ENCODE measurements at places on chromosomes 1 and 21. TPM values are rescaled to one million over a fixed set of nuclear protein-coding genes. Genes with fewer than 3 reads are reported as not detected.

Gene PKP1
- total RNA-seq, result 0.58 TPM

Gene SLC44A3
- 9.2 TPM for total RNA-seq

Gene DNAJC28
- total RNA-seq, result 3.1 TPM

DNA sequence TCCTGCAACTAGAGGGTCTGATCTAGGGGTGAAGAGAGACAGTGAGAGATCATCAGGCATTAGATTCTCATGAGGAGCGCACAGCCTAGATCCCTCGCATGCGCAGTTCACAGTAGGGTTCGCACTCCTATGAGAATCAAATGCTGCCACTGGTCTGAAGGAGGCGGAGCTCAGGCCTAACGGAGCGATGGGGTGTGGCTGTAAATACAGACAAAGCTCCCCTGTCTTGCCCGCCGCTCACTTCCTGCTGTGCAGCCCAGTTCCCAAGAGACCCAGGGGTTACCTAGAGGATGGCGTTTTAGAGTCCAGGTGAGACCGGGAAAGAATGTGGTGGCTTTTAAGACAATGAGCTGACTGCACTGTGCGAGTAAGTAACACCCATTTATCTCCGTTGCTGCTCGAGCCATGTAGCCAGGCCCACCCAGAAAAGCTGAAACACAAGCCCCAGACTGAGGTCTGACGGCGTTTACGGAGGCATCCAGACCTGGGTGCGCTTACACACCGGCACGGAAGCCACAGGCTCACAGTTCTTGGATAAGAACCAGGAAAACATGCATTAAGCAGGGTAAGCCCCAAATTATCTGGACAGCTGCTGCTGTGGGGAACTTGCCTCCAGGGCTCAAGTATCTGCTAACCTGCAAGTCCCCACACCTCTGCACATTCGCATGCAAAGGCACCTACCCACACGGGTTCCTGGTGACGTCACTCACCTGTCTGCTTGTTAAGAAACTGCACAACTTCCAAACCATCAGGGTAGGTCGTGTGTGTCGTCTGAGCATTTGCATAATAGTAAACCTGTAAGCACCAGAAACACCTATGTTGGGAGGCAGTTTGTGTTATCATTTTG, 12.5 kb downstream of the TCP10L start:
- no peak for DNase-seq
- H3K27ac ChIP-seq, result peak overlapping the region; percentile 30
- H3K27me3 ChIP-seq, result peaks cover 14% of the 10 kb centered on the region
- H3K36me3 ChIP-seq, result no peaks in the 10 kb centered on the region
- peaks cover 19% of the 10 kb centered on the region for H3K4me1 ChIP-seq

GRCh38 chr1:51210676-51211075, 25.4 kb upstream of the RNF11 start:
- no peak for DNase-seq
- H3K27ac ChIP-seq, result no peak overlapping the region
- H3K36me3 ChIP-seq, result no peaks in the 10 kb centered on the region
- peaks cover 16% of the 10 kb centered on the region for H3K4me1 ChIP-seq
- no peaks in the 10 kb centered on the region for H3K27me3 ChIP-seq

- no peak for DNase-seq
- peaks cover 5% of the 10 kb centered on the region for H3K27me3 ChIP-seq
- no peak overlapping the region for H3K27ac ChIP-seq
- no peaks in the 10 kb centered on the region for H3K36me3 ChIP-seq
- no peak overlapping the region for H3K4me3 ChIP-seq
Observed at GRCh38 chr1:115507901-115508300, 133.9 kb upstream of the VANGL1 start.

Gene SPATC1L
- total RNA-seq, result 27.5 TPM

Gene WNT2B
- total RNA-seq, result 165 TPM

- peaks cover 6% of the 10 kb centered on the region for H3K4me1 ChIP-seq
- DNase-seq, result no peak
- H3K36me3 ChIP-seq, result peaks cover 30% of the 10 kb centered on the region
- peaks cover 2% of the 10 kb centered on the region for H3K27me3 ChIP-seq
- no peak overlapping the region for H3K27ac ChIP-seq
Observed at GRCh38 chr1:230693221-230693620, 20.7 kb downstream of the AGT start.

Gene C1orf226
- 4.3 TPM for total RNA-seq

DNA sequence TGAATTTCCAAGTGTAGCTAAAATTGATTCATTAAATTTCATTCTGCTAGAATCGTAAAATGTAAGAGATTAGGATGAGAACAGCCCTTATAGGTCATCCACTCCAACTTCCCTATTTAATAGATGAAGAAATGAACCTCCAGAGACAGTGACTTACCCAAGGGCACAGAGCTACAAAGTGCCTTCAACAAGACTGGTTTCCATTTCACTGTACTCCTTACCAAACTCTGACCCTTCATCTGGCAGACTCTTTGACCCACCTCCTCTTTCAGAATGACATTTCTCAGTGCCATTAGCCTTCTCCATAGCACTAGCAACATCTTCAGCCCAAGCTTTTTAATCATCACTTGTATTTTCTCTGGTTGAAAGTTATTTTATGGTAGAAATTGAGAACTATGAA, 161.3 kb downstream of the NEK7 start:
- H3K36me3 ChIP-seq, result peaks cover 34% of the 10 kb centered on the region
- H3K27ac ChIP-seq, result no peak overlapping the region
- H3K27me3 ChIP-seq, result no peaks in the 10 kb centered on the region
- no peak overlapping the region for H3K4me3 ChIP-seq

Gene CLIC6
- total RNA-seq, result 1.7 TPM

DNA sequence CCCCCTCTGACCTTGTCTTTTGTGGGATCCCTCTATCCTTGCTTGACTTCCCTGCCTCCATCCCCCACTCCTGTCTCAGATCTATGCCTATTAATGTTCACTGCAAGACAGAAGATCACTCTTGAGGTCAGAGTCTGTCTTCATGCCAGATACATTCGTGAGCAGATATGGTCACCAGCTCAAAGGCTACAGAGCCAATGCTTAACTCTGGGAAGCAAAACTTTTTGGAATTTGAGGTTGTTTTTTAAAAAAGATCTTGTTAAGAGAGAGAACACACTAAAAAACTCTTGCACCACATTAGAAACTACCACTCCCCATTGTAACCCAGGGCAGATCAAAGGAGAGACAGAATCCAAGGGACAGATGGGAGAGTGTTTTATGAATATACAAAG, 17.1 kb upstream of the A3GALT2 start:
- no peak for DNase-seq
- peaks cover 8% of the 10 kb centered on the region for H3K36me3 ChIP-seq
- peak overlapping the region; percentile 90 for H3K27ac ChIP-seq
- no peak overlapping the region for H3K4me3 ChIP-seq
- H3K4me1 ChIP-seq, result peaks cover 60% of the 10 kb centered on the region

DNA sequence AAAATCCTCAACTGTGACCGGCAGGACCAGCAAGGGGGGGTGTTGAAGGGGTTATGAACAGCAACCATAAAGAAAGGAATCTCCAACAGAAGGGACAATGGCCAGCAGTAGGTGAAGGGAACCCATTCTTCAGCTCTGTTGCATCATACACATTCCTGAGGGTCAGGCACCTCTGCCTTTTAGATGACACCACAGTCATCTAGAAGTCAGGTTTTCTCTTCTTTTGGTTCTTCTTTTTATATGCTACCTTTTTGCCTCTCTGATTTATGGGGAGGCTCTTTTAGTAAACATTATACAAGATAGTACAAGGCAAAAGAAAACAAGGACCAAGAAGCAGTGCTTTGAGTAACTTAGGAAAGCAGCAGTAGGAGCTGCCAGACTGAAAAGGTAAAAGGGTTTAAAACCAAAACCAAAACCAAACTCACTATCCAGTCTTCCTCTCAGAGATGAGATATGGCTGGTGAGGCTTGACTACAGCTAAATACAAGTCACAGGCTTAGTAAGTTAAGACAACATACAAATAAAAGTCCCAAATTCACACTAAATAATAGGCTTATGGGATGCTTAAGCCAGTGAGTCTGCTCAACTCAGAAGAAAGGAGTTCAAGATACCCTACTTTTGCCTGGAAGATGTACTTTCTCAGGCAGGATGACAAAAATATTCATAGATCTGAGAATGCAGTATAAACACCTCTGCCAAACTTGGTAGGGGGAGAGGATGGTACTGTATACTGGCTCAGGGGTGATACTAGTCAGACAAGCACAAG, 4.1 kb downstream of the TEX38 start:
- no peak overlapping the region for H3K4me3 ChIP-seq
- peaks cover 27% of the 10 kb centered on the region for H3K36me3 ChIP-seq
- peak overlapping the region; percentile 24 for H3K27ac ChIP-seq
- no peaks in the 10 kb centered on the region for H3K4me1 ChIP-seq

GRCh38 chr1:22129501-22130117, 13.3 kb downstream of the WNT4 start:
- H3K4me1 ChIP-seq, result peaks cover 16% of the 10 kb centered on the region
- no peak overlapping the region for H3K4me3 ChIP-seq
- no peaks in the 10 kb centered on the region for H3K27me3 ChIP-seq
- H3K27ac ChIP-seq, result no peak overlapping the region

Gene SLC25A33
- total RNA-seq, result 5.2 TPM

GRCh38 chr1:156939786-156940334, 19.4 kb downstream of the LRRC71 start:
- no peak overlapping the region for H3K27ac ChIP-seq

- H3K4me3 ChIP-seq, result no peak overlapping the region
- no peaks in the 10 kb centered on the region for H3K4me1 ChIP-seq
- H3K27me3 ChIP-seq, result no peaks in the 10 kb centered on the region
- H3K36me3 ChIP-seq, result no peaks in the 10 kb centered on the region
- no peak for DNase-seq
Observed at GRCh38 chr21:44434936-44435635, 20.2 kb upstream of the LRRC3 start.

GRCh38 chr1:243848165-243848857, 1.7 kb downstream of the AKT3 start:
- peak overlapping the region; percentile 94 for H3K4me3 ChIP-seq
- H3K4me1 ChIP-seq, result peaks cover 23% of the 10 kb centered on the region
- no peaks in the 10 kb centered on the region for H3K27me3 ChIP-seq
- peak overlapping the region; percentile 61 for H3K27ac ChIP-seq
- DNase-seq, result no peak

GRCh38 chr1:191620883-191621282, 537.4 kb upstream of the RGS18 start:
- H3K27me3 ChIP-seq, result no peaks in the 10 kb centered on the region
- no peaks in the 10 kb centered on the region for H3K36me3 ChIP-seq
- no peak overlapping the region for H3K4me3 ChIP-seq
- no peak for DNase-seq
- H3K4me1 ChIP-seq, result no peaks in the 10 kb centered on the region

DNA sequence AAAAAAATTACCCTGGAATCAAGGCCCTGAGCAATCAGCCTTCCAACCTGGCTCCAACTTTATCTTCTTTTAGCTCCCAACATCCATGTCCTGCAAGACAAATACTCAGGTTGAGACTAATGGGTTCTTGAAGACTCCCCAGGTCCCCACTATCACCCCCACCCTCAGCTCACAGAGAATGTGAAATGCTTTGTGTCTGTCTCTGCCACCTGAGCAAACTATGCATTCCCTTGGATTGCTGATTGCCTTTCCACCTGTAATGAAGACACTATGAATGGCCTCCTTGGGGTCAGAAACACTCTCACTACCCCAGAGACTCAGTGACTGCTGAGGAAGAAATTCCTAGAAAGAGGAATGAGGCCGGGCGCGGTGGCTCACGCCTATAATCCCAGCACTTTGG, 121.2 kb upstream of the GALNT2 start:
- no peaks in the 10 kb centered on the region for H3K36me3 ChIP-seq
- peaks cover 26% of the 10 kb centered on the region for H3K27me3 ChIP-seq
- H3K4me1 ChIP-seq, result peaks cover 12% of the 10 kb centered on the region

Gene PITHD1
- 52.7 TPM for total RNA-seq

DNA sequence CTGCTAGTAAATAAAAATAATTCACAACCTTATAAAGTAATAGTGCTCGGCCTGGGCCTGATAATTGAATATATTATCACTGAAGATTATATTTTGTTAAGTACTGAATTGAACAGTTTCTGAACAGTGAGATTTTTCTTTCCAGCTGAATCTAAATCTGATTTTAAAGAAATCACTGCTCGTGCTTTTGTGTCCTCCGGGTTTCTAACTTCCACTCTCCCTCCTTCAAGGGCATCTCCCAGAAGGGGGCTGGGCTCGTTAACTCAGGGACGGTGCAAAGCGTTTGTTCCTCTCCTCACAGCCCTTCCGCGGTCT, 823 bp upstream of the KIF1B start:
- H3K27me3 ChIP-seq, result no peaks in the 10 kb centered on the region
- H3K36me3 ChIP-seq, result no peaks in the 10 kb centered on the region
- H3K4me1 ChIP-seq, result peaks cover 29% of the 10 kb centered on the region
- H3K4me3 ChIP-seq, result peak overlapping the region; percentile 96

- no peaks in the 10 kb centered on the region for H3K4me1 ChIP-seq
- peaks cover 81% of the 10 kb centered on the region for H3K27me3 ChIP-seq
- no peak overlapping the region for H3K4me3 ChIP-seq
- H3K36me3 ChIP-seq, result no peaks in the 10 kb centered on the region
Observed at GRCh38 chr1:18761948-18762840, 97.3 kb downstream of the TAS1R2 start.

Gene SARS1
- total RNA-seq, result 99.0 TPM

- no peaks in the 10 kb centered on the region for H3K36me3 ChIP-seq
- peaks cover 8% of the 10 kb centered on the region for H3K4me1 ChIP-seq
- H3K27me3 ChIP-seq, result peaks cover 2% of the 10 kb centered on the region
- no peak for DNase-seq
Observed at GRCh38 chr1:53548031-53548491, 88.9 kb downstream of the DMRTB1 start.

GRCh38 chr1:58765006-58765405, 18.8 kb downstream of the JUN start:
- peaks cover 10% of the 10 kb centered on the region for H3K4me1 ChIP-seq
- no peaks in the 10 kb centered on the region for H3K36me3 ChIP-seq
- no peak for DNase-seq
- H3K27me3 ChIP-seq, result no peaks in the 10 kb centered on the region

DNA sequence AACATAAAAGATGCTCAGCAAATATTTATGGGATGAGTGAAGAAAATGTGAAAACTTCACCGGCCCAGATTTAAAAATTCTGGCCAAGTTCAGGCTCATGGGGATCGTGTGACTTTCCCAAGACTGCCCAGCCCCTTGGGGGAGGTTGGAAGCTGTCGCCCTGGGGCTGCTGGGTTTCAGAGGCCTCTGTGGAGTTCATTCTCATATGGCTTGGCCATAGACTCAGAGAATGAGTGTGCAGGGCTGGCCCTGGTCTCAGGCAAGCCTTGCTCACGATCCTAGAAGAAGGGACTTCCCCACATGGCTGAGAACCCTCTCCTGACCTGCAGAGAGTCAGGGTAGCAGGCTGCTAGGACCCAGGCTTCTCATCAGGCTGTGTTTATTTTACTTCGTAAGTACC, 24.6 kb downstream of the PADI2 start:
- H3K27me3 ChIP-seq, result no peaks in the 10 kb centered on the region
- no peaks in the 10 kb centered on the region for H3K36me3 ChIP-seq
- no peak for DNase-seq
- peaks cover 8% of the 10 kb centered on the region for H3K4me1 ChIP-seq

DNA sequence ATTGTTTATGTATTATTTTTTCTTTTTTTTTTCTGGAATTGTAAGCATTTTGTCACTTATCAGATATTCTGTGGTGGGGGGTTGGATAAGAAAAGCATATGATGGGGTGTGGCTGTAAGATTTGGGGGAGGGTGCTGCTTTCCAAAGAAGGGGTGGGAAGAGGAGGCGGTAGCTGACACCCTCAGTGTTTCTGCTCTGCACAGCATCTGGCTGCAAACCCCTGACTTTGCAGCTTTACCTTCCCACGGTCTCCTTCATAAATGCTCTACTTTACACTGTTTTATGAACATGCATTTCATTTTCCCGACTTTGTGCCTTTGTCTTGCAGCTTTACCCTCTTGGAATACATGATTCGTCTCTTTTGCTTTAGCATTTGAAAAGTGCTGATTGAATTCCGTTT, 7.6 kb downstream of the FMN2 start:
- no peak overlapping the region for H3K27ac ChIP-seq
- H3K4me3 ChIP-seq, result no peak overlapping the region
- no peaks in the 10 kb centered on the region for H3K4me1 ChIP-seq
- DNase-seq, result no peak
- H3K36me3 ChIP-seq, result no peaks in the 10 kb centered on the region

Data from mesothelial cell of epicardium (in vitro differentiated cells).